Daoy (cell line): ENCODE measurements at places on chromosomes 7 and 10. TPM values are rescaled to one million over a fixed set of nuclear protein-coding genes. Genes with fewer than 3 reads are reported as not detected.

GRCh38 chr7:157627646-157628045 lies 290.8 kb downstream of the DNAJB6 start:
- peak; percentile 53 for DNase-seq

GRCh38 chr10:63368365-63368764 lies 97.4 kb downstream of the JMJD1C start:
- no peak for DNase-seq

SH2D4B gene
- 0.06 TPM in 1 of 2 replicates, not detected in the other for total RNA-seq

- DNase-seq, result no peak
Observed at GRCh38 chr7:20534543-20534942, 80.9 kb upstream of the ABCB5 start.

DNA sequence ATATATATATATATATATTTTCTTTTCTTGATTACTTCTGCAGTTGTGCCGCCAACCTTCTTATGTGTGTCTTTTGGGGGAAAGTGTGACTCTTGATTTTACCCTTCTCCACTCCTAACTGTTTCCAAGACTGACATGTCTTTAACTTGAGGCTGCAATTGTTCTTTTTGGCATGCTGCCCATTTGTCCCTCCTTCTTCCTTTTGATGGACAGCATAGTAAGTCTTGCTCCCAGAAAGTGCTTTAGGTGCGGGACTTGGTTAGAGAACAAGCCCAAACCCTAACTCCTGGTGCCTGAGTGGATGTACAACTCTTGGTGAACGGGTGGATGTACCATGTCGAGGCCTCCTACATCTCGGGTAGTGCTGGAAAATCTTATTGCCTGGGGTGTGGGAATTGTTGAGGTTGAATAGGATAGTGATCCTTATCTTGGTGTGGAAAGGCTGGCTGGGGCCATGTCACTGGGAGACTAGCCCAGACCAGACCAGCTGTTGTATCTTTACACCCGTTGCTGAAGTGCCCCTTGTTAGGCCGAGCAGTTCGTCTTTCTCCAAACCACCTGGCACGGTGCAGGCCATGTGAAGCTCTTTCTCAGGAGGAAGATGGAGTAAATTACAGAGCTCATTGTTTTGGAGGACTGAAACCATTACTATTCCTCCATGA lies 16.3 kb downstream of the TCF7L2 start:
- no peak for DNase-seq

CUZD1 gene
- 0.77 and 1.4 TPM in 2 replicates for total RNA-seq

DNA sequence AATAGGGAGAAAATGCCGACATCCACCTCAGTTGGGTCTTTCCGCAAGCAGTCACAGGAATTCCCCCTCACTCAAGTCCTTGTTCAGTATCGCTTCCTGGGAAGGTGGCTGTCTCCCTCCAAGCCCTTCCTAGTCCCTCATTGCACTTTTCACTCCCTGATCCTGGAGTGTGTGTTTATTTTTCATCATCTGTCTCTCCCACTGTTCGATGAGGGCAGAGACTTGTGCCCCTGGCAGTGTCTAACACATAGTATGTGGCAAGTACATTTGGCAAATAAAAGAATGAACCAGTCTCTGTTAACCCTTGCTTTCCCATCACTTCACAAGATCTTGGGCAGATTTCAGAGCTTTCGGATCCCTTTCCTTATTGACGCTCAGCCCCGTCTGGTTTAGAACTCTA lies 24.0 kb upstream of the CACUL1 start:
- no peak for DNase-seq

GRCh38 chr10:52308251-52309031 lies 5.6 kb upstream of the DKK1 start:
- DNase-seq, result peak; percentile 62

DNA sequence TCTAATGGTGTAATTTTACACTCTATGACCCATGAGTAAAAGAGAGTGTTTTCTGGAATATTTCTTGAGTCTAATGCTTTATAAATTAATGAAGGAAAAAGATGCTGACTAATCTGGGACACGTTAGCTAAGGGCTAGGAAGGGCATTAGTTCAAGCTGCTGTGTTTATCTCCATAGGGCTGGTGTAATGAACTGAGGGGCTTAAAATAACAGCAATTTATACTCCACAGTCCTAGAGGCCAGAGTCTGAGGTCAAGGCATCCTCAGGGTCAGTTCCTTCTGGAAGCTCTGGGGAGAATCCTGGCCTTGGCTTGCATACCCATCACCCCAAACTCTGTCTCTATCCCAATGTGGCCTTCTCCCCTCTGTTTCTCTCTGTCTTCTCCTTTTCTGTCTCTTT lies 105.2 kb upstream of the PFKP start:
- no peak for DNase-seq

GRCh38 chr7:68770649-68771048 lies 827.6 kb upstream of the AUTS2 start:
- DNase-seq, result peak; percentile 4

DNA sequence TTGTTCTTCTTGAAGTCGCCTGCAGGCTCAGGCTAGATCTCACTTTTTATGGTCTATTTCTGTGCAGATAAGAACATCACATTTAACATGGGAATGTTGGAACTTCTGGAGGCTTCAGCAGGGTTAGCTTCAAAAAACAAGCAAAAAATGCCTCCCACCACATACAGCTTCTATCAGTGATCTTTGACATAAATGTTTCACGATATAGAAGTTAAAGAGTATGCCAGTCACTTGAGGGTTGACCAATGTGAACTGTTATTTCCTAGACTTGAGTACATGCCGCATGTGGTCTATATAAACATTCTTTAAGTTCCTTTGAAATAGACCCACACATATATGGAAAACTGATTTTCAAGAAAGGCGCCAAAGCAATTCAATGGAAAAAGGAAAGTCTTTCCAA lies 219.2 kb upstream of the KLF14 start:
- no peak for DNase-seq

DNA sequence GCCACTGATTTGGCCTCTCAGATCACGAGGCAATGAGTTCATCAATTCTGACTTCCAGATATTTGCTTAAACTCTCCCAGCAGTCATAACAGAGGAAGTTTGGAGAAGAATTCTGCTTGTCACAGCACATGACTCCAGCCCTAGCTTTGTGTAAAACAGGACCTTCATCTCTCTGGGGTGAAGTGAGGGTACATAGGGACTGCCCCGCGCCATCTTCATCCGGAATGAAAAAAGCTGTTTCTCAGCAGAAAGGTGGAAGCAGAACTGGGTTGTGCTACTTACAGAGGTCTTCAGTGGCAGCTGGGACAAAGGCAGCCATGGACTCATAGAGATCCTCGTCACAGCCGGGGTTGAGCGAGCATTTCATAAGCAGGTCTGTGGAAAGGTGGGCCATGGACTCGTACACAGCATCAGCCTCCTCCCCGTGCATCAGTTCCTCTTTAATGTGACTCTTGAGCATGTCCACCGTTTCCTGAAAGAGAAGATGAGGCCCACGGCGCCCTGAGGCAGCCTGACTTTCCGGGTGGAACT lies 58.4 kb upstream of the TM9SF3 start:
- DNase-seq, result no peak

DYNC1I1 gene
- 5.0 and 8.4 TPM in 2 replicates for total RNA-seq
